ENCODE measurements at places on chromosomes 2 and 18. TPM values are rescaled to one million over a fixed set of nuclear protein-coding genes. Genes with fewer than 3 reads are reported as not detected.
A peak's percentile ranks its signal among the peaks of the same experiment; 100 is the strongest.

- DNase-seq: no peak
These were observed 949 bp upstream of the MYL12B start for GRCh38 chr18:3260995-3261372.

- no peak for DNase-seq
These were observed 70.7 kb downstream of the SOS1 start for GRCh38 chr2:39050109-39050508.

- DNase-seq: no peak
These were observed 47.1 kb upstream of the CCBE1 start for GRCh38 chr18:59744271-59744721.

DNA sequence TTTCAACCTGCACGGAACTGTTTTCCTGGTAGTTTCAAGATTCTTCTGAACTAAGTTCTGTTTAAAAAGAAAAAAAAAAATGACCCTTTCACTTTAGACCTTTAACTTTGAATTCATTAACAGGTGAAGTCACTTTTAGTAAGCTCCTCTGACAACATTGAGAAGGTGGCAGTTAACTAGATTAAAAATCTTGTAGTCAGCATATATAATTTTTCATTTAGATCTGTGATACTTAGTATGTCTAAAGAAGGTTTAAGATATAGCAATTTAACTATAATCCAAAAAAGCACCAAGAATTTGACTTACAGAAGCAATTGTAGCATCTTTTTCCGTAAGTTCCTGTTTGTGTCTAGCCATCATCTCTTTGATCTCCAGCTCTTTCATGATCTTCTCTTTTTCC is 45.4 kb downstream of the SLC66A3 start:
- DNase-seq: no peak

GRCh38 chr18:35267161-35267651 is 22.8 kb downstream of the ZSCAN30 start:
- DNase-seq: peak; percentile 67

DNA sequence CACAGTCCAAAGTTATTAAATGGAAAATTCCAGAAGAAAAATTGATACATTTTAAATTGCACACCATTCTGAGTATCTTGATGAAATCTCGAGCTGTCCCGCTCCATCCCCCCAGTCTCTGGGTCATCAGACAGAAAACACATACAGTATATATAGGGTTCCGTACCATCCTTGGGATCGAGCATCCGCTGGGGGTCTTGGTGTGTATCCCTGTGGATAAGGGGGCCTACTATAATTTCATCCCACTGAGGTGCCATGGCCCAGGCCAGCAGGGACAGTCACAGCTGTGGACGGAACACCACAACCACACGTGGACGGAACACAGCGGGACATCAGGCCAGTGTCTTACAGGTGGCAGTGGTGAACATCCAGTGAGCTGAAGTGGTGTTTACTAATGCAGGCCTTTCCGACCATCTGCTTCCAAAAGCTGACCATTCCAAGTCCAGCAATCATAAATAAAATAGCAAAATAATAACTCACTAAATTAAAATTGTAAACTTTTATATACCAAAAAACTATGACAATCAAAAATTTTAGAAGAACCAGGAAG is 14.0 kb downstream of the TWIST2 start:
- DNase-seq: no peak

The PSMD14 gene
- 36.2 TPM for total RNA-seq

The ARMC9 gene
- 19.2 TPM for total RNA-seq

All from mucosa of gallbladder (tissue), 1 donor.